ENCODE measurements at places on chromosomes 6 and 20.
A peak's percentile ranks its signal among the peaks of the same experiment; 100 is the strongest.

DNA sequence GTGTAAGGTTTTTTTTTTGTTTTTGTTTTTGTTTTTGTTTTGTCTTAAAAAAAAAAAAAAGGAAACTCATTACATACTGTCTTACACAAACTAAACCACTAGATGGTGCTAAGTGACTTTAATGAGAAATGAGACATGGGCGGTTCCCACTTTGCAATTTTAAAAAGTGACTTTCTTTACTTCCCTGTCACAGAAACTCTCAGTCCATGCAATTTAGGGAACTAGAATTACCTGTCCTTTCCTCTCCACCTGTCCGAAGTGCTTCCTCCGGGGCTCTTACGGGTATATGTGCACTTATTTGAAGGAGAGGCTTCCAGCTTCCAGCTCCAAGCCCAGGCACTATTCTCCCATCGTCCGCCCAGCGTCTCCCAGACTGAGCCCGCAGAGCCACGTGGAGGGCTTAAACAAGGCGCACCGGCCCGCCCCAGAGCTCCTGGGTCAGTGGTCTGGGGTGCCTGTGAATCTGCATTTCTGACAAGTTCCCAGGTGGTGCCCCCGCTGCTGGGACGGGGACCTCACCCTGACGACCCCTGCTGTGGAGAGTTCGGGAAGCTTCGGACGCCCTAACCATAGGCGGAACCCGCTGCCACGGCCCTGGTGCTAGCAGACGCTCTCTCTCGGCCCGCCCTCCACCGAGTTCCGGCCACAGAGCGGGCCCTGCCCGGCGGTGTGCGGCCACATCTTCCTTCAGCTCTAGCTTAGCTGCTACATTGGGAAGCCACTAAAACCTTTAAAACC, 26.1 kb downstream of the BFSP1 start:
- DNase-seq: peak; percentile 79

DNA sequence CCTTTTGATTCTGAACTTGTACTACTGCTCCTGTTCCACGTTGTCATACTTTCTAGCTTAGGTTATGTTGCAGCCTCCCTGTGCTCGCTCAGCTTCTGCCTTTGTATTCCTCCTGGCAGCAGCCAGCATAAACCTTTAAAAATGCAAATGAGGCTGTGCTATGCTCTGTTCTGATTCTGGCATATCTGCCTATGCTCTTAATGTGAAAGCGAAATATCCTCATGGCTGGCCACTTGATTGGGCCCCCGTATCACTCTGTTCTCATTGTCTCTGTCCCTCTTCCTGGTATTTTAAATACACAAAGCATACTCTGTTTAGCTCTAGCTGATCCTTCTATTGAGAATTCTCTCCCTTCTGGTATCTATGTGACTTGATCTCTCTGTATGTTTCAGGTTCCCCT, 139.0 kb downstream of the JARID2 start:
- no peak for DNase-seq

DNA sequence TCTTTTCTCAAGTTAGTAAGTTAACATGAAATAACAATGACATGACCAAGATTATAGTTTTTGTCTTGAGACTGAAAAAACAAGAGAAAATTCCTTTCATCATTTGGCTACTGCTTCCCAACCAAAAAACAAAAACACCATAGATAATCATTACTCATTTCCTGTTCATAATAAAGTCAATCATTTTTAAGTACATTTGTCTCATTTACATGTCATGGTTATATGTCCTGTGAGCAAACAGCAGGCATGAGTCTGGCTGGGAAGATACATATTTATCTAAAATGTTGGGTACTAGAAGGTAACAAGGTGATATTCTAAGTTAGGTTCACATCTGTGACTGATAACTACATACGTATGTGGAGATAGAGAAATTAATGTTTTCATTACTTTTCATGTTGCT, 180.5 kb downstream of the ISM1 start:
- DNase-seq: no peak

DNA sequence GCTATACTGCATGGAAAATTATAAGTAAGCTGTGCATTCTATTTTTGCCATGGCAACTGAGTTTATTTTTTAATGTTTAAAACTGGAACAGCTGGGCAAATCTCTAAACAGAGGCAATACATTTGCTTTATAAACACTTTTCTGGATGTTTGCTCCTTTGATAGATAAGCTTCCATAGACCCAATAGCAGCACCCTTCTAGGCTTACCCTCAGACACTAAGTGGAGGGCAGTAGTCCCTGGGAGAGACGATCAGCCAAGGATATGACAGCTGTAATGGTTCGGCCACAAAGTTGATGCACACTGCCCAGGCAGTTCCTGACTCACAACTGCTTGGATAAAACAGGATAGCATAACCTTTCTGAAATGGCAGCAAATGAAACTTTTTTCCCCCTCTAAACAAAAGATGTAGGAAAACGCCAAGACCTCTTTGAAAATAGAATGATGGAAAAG, 8.5 kb upstream of the MRPS10 start:
- no peak for DNase-seq

GRCh38 chr6:87289571-87289970, 32.8 kb upstream of the SMIM8 start:
- DNase-seq: no peak

GRCh38 chr6:125252891-125253290, 48.9 kb downstream of the HDDC2 start:
- no peak for DNase-seq

- no peak for DNase-seq
Measured at GRCh38 chr20:39310363-39310995, 348.3 kb downstream of the DHX35 start.

DNA sequence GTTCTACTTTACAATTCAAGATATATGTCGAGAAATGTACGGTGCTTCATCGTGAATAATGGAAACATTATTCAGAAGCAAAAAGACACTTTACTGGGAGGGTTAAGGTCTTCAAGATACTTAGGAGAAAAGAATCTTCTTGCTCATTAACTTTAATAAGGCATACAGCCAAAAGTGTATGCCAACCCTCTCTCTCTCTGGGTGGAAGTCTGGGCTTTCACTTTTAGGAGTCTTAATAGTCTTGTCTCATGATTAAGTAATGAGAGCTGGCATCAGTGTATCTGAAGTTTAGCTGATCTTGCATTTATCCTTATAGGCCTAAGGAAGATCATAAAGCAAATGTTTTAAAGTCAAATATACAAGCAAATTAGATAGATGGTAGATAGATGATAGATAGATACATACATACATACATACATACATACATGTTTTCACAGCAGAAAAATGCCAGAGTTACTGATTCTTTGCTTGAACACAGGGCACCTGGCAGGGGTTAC, 21.5 kb downstream of the OLIG3 start:
- DNase-seq: no peak

DNA sequence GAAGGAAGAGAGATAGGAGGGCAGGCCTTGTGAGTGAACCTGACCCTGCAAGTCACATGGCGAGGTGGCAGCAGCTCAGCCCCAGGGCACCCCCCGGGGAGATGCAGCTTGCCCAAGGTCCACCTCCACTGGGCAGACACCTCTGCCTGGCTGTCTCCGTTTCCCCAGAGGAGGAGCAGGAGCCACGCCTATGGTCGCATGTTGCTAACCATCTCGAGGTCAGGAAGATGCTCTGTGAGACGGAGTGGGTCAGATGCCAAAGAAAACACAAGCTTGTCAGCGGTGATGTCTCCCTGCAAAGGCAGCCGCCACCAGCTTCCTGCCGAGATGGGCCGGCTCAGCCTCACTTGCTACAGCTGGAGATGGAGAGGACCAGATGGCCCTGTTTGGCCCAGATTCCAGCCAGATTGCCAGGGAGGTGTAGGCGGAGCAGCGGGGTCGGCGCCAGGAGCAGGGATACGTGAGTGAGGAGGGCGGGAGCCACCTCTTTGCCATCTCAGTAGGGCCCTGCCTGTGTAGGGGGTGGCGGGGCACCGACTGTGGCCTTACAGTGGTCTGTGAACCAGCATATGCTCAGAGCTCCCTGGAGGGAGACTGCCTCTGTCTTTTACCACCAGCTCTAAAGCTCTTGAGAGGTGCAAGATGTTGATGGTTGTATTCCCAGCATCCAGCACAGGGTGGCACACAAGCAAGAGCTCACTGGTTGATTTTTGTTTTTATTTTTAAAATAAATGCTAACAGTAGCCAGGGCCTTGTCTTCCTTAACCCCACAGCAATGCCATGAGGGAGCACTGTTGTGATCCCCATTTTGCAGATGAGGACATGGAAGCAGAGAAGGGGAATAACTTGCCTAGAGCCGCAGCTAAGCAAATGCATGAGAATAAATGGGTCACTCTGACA, 42.9 kb upstream of the FAM83D start:
- DNase-seq: no peak

DNA sequence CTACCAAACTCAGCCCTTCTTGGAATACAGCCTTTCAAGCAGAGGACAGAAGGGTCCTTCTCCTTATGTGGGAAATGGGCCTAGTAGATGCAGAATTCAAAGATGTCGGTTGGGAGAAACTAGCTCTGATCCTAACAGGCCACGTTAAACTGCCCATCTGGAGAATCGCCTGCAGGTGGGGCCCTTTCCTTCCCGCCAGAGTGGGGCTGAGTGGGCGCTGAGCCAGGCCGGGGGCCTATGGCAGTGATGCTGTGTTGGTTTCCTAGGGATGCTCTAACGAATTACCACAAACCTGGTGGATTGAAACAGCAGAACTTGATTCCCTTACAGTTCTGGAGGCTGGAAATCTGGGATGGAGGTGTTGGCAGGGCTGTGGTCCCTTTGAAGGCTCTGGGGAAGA, 9.1 kb downstream of the MAPK13 start:
- no peak for DNase-seq

GRCh38 chr6:167127785-167128531, 5.1 kb downstream of the CCR6 start:
- DNase-seq: no peak

- DNase-seq: no peak
Measured at GRCh38 chr20:8693709-8694108, 375.2 kb upstream of the PLCB4 start.

DNA sequence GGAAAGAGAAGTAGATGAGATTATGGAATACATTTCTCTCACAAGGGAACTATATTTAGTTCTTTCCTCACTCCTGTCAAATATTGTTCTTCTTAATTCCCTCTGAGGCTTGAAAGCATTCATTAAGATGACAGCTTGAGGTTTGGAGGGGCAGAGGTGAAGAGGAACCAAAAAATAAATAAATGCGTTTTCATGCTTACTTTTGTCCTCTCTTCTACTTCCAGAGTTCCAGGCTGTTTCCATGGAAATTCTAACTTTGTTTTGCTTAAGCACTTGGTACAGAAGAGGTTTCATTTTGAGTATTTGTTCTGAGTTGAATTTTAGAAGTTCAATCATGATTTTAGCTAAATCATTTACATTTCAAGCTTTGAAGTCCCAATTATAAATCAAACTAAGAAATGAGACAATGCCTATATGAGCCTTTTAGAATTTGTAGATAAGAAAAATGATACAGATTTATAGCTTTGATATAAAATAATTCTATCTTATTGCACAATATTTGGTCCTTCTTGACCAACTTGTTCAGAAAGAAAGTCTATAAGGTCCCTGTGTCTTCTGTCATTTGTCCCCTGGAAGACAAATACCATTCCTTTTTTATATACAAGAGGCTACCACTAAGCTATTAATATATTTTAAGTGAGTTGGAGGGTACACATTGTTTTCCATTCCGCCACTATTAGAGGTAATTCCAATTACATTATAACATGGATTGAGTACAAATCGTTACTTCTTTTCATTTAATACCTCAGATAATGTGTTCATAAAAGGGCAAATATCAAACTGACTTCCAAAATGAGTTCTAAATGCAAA, 16.3 kb downstream of the RBM24 start:
- DNase-seq: no peak
